ENCODE measurements at places on chromosomes 2 and 18. TPM values are rescaled to one million over a fixed set of nuclear protein-coding genes. Genes with fewer than 3 reads are reported as not detected.

ABCG8 gene
- not detected for total RNA-seq

C1QL2 gene
- total RNA-seq = not detected

GRHL1 gene
- total RNA-seq = 112 TPM

DNA sequence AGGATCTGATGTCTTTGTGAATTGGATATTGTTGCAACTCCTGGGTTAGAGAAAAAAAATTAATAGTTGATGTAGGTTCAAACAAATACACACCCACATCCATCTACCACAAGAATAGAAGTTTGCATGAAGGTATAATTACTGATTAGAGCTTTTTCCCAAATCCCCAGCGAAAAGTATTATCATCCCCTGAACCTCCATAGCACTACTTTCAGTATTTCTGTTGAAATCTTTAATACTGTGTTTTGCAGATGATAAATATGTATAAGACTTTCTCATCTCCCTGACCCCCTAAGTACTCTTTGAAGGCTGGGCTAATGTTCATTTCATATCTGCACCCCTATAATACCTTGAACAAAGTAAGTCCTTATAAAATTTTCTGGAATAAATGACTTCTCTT lies 6.4 kb downstream of the FN1 start:
- H3K27ac ChIP-seq = no peak overlapping the region
- peaks cover 11% of the 10 kb centered on the region for H3K27me3 ChIP-seq
- DNase-seq = no peak

GRCh38 chr2:167769020-167769419 lies 478.4 kb downstream of the STK39 start:
- no peak for DNase-seq
- H3K36me3 ChIP-seq = no peaks in the 10 kb centered on the region
- H3K27ac ChIP-seq = no peak overlapping the region
- H3K27me3 ChIP-seq = no peaks in the 10 kb centered on the region
- no peaks in the 10 kb centered on the region for H3K4me1 ChIP-seq
- H3K4me3 ChIP-seq = no peak overlapping the region

- no peaks in the 10 kb centered on the region for H3K27me3 ChIP-seq
- H3K27ac ChIP-seq = no peak overlapping the region
- no peak overlapping the region for H3K4me3 ChIP-seq
- no peaks in the 10 kb centered on the region for H3K36me3 ChIP-seq
- H3K4me1 ChIP-seq = no peaks in the 10 kb centered on the region
- DNase-seq = no peak
Measured at GRCh38 chr18:55541571-55541970, 46.4 kb downstream of the TCF4 start.

- H3K27ac ChIP-seq = peak overlapping the region; percentile 88
- H3K27me3 ChIP-seq = no peaks in the 10 kb centered on the region
- no peak for DNase-seq
- H3K4me1 ChIP-seq = peaks cover 18% of the 10 kb centered on the region
- H3K36me3 ChIP-seq = no peaks in the 10 kb centered on the region
Measured at GRCh38 chr2:128380061-128380889, 61.6 kb upstream of the HS6ST1 start.

DNA sequence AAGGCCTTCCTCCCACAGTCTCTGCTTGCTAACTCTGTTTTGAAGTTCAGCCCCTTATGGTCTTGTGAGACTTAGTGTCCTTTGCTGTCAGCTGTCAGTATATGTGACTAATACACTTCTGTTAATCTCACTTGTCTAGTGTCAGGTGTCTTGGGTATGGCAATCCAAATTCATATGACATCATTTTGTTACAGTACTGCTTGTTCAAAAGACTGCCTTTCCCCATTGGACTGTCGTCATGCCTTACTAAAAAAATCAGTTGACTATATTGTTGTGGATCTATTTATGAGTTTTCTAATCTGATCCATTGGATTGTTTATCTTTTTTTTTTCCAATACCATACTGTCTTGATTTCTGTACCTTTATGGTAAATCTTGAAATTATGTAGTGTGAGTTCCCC lies 611.4 kb upstream of the HS6ST1 start:
- H3K27me3 ChIP-seq = no peaks in the 10 kb centered on the region
- no peak overlapping the region for H3K27ac ChIP-seq
- no peak overlapping the region for H3K4me3 ChIP-seq

DNA sequence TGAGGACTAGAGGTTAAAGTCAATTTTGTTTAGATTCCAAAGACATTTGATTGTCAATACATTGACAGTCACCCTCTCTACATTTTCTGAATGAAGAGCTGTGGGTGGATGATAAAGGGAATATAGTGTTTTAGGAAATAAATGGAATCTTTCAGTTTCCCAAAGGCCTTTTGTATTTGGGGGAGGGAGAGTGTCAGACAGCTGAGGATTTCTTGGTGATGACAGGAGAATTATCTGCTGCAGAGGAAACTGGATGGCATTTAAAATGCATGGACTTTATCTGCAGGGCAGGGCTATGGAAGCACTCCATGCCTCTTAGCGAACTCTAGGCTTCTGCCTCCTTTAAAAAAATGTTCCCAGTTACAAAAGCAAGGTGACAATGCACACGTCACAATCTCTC lies 195.1 kb downstream of the KCNS3 start:
- no peaks in the 10 kb centered on the region for H3K36me3 ChIP-seq
- DNase-seq = no peak
- no peaks in the 10 kb centered on the region for H3K4me1 ChIP-seq
- peaks cover 12% of the 10 kb centered on the region for H3K27me3 ChIP-seq
- no peak overlapping the region for H3K27ac ChIP-seq
- no peak overlapping the region for H3K4me3 ChIP-seq

DNA sequence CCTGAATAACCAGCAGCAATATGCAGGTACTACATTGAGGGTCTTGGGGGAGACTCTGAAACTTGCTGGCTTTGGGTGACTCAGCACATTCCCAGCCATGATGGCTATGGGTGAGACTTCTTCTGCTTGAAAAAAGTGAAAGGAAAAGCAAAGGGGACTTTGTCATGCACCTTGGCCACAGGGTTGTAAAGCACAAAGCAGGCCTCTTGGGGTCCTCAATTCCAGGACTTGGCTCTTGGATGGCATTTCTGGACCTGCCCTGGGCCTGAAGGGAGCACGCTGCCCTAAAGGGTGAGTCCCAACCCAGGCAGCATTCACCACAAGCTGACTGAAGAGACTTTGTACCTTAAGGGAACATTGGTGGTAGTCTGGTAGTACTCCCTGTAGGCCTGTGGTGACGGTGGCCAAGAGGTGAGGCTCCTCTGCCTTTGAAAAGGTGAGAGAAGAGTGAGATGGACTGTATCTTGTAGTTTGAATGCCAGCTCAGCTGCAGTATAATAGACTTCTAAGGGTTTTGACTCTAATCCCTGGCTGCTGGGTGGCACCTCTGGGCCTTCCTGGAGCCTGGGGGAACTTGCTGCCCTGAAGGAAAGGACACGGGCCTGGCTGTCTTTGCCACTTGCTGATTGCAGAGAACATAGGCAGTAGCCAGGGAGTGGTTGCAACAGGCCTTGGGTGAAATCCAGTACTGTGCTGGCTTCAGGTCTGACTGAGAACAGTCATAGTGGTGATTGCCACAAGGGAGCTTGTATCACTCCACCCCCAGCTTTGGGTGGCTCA lies 36.5 kb upstream of the CYTIP start:
- H3K27me3 ChIP-seq = no peaks in the 10 kb centered on the region
- no peak overlapping the region for H3K27ac ChIP-seq
- no peaks in the 10 kb centered on the region for H3K4me1 ChIP-seq
- H3K4me3 ChIP-seq = no peak overlapping the region
- H3K36me3 ChIP-seq = no peaks in the 10 kb centered on the region

- no peaks in the 10 kb centered on the region for H3K36me3 ChIP-seq
- no peak for DNase-seq
- no peaks in the 10 kb centered on the region for H3K27me3 ChIP-seq
- peak overlapping the region; percentile 86 for H3K27ac ChIP-seq
Measured at GRCh38 chr2:54330926-54331835, 75.2 kb upstream of the TSPYL6 start.

DNA sequence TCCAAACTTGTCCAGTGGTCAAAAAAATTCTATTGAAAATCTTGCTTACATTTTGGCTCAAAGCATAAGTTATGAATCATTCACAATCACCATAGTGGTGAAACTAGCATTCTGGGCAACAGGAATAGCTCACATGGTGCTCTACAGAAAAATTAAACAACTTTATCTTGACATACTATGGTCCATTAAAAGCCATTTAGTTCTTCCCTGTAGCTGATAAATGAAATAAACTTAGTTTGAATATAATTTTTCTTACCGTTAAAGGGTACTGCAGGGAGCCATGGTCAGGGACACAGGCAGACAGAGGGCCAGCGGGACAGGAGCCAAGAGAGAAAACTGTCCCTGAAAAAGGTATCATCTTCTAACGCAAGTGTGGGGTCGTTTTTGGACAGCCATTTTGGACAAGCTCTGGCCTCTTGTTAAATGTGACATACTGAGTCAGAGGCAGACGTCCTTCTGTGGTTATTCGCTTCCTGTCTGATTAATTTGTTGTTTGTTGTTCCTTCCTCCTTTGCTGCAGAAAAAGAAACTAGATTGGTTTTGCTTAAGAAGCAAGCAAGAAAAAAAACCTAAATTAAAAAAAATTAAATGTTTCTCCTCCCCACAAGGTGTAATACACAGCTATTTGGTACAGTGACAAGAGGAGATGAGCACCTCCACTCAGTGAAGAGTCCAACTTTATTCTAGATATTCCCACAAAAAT lies at the start of gene WIPF1:
TSS of gene WIPF1 (minus strand) at position 460 of the 703 bp plus-strand sequence. CDS start 12,231 bp downstream, outside the sequence.
- H3K36me3 ChIP-seq = no peaks in the 10 kb centered on the region
- peak within 1 kb of the TSS; percentile 72 for H3K27ac ChIP-seq

GRCh38 chr2:199659207-199659606 lies 191.8 kb downstream of the FTCDNL1 start:
- H3K27me3 ChIP-seq = no peaks in the 10 kb centered on the region
- no peaks in the 10 kb centered on the region for H3K36me3 ChIP-seq

DNA sequence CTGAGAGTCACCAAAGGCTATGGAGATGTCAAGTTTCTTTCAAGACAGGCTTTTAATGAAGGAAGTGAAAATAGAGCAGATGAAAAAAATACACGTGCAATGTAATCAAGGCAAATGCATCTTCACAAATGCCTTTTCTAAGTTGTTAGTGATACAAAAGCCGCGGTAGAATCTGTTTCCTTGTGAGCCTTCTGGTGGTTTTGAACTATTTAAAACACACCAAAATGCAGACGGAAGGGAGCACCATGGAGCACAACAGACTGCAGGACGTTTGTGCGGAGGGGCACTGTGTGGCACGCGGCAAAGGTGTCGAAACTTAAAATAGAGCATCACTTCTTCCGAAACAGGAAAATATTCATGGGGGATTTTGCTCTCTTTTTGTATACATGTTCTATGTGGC lies 65.0 kb upstream of the BOD1L2 start:
- no peak overlapping the region for H3K4me3 ChIP-seq
- no peaks in the 10 kb centered on the region for H3K36me3 ChIP-seq
- H3K27me3 ChIP-seq = no peaks in the 10 kb centered on the region
- no peak for DNase-seq
- H3K27ac ChIP-seq = no peak overlapping the region

- no peak for DNase-seq
- no peak overlapping the region for H3K27ac ChIP-seq
- H3K27me3 ChIP-seq = no peaks in the 10 kb centered on the region
- no peak overlapping the region for H3K4me3 ChIP-seq
Measured at GRCh38 chr2:41906338-41906725, 141.5 kb upstream of the PKDCC start.

DNA sequence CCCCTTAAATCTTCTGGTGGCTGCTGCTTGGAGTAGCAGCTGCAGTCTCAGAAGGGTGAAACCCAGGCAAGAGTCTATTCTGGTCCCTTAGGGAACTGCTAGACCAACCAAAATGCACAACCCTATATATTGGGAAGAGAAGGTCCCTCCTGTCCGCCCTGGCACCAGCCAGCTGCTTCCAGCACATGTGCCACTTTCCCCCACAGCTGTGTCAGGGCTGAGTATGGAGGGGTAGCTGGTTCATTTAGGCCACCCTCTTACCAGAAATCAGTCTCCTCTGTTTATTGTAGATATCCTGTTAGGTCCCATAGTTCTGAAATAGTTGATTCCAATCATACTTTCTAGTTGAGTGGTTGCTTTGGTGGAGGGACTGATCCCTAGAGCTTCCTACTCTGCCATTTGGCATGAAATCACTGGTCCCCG lies 68.9 kb downstream of the BIRC6 start:
- peaks cover 7% of the 10 kb centered on the region for H3K4me1 ChIP-seq
- no peak for DNase-seq
- H3K27me3 ChIP-seq = no peaks in the 10 kb centered on the region
- no peaks in the 10 kb centered on the region for H3K36me3 ChIP-seq

GRCh38 chr2:30702694-30703093 lies 104.6 kb downstream of the CAPN13 start:
- no peaks in the 10 kb centered on the region for H3K27me3 ChIP-seq
- no peaks in the 10 kb centered on the region for H3K36me3 ChIP-seq
- H3K4me1 ChIP-seq = no peaks in the 10 kb centered on the region
- no peak overlapping the region for H3K27ac ChIP-seq
- DNase-seq = no peak
- no peak overlapping the region for H3K4me3 ChIP-seq

- no peak for DNase-seq
- no peaks in the 10 kb centered on the region for H3K36me3 ChIP-seq
- H3K4me3 ChIP-seq = peak overlapping the region; percentile 96
- H3K27ac ChIP-seq = peak overlapping the region; percentile 95
- peaks cover 20% of the 10 kb centered on the region for H3K4me1 ChIP-seq
Measured at GRCh38 chr2:171923206-171923605, 945 bp downstream of the HAT1 start.

DNA sequence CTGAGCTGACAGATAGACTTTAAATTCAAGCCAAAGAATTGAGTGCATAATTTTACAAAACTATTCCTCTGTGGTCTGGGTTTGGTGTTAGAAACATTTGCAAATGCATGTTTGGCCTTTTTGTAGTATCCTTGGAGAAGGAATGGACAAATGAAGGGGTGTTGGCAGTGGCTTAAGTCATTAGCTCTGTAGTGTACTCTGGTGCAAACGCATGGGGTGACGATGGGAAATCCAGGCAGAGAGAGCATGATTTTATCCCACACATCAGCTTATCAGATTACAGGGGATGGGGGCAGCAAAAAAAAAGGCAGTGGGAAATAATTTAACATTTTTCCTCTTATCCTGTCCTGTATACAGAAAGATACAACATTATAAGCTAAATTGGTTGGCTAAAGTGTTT lies 320.6 kb downstream of the ZNF516 start:
- no peak overlapping the region for H3K27ac ChIP-seq
- no peak overlapping the region for H3K4me3 ChIP-seq
- H3K4me1 ChIP-seq = no peaks in the 10 kb centered on the region

GRCh38 chr2:231970461-231970860 lies 8.9 kb downstream of the DIS3L2 start:
- H3K36me3 ChIP-seq = no peaks in the 10 kb centered on the region
- DNase-seq = no peak
- no peaks in the 10 kb centered on the region for H3K4me1 ChIP-seq
- no peaks in the 10 kb centered on the region for H3K27me3 ChIP-seq
- H3K4me3 ChIP-seq = no peak overlapping the region

All from esophagus squamous epithelium (tissue), 5 donors.